ENCODE measurements at places on chromosomes 1 and 21.

DNA sequence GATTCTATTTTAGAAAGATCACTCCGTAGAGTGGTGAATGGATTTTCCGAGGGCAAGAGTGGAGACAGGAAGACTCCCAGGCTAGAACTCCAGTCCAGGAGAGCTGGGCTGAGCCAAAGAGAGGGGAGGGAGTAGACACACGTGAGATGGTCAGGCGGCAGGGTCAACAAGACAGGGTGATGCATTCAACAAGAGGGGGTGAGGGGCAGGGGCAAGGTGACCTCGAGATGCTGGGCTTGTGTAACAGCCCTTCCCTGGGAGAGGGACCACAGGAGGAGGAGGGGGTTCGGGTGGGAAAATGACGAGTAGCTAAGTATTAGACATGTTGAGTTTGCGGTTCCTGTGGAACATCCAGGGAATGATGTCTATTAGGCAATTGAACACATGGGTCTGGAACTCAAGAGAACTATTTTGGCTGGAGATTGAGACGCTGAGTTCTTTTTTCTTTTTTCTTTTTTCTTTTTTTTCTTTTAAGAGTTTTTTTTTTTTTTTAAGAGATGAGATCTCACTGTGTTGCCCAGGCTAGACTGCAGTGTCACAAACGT lies 13.3 kb downstream of the RSPO1 start:
- no peak for DNase-seq

DNA sequence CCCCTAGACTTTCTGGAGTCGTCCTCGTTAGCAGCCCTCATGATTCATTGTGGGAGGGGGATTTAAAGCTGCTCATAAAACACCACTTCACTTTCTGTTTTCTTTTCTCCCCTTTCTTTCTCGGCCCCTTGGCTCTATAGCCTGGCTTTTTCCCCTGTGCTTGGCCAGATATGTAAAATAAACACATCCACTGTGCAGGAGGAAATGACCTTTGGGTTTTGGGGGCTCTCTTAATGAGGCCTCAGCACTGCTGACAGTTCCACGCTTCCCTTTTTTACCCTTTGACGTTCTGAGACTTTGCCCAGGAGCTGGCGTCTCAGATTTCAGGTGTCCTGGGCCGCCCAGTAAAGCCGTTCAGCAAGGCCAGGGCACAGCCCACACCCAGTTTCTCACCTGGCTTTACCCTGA lies 65.7 kb downstream of the RUNX3 start:
- DNase-seq, result no peak

GRCh38 chr1:209202830-209203532 lies 380.5 kb upstream of the CAMK1G start:
- DNase-seq, result no peak

DNA sequence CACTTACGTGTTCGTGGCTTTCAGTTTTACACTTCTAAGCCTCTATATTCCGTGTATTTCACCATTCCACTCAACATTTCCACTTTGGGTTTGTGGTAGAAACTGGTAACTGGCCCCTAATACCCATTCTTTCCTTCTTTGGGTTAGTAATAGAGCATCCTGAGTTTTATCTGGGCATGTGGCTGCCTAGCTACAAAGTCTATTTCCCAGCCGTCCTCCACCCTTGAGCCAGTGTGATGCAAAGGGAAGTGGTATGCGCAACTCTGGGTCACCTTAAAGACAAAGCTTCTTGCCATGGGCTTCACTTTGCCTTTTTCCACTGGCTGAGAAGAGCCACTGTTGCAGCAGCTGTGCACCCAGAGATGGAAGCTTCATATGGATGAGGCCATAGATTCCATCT lies 73.9 kb downstream of the LAMC2 start:
- DNase-seq, result no peak

GRCh38 chr1:44631333-44631646 lies 43.0 kb downstream of the TMEM53 start:
- DNase-seq, result no peak

DNA sequence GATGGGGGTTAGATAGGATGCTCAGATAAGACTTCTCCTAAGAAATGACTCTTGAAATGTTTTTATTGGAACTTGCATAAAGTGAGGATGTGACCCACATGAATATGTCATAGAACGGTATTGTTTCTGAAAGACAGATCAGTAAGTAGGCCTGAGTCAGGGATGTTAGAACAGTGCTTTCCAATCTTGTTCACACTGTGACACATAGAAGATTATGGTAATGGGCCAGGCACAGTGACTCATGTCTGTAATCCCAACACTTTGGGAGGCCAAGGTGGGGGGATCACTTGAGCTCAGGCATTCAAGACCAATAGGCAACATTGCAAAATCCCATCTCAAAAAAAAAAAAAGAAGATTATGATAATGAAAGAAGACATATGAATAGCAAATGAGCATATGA lies 32.9 kb downstream of the FMO4 start:
- DNase-seq, result no peak

DNA sequence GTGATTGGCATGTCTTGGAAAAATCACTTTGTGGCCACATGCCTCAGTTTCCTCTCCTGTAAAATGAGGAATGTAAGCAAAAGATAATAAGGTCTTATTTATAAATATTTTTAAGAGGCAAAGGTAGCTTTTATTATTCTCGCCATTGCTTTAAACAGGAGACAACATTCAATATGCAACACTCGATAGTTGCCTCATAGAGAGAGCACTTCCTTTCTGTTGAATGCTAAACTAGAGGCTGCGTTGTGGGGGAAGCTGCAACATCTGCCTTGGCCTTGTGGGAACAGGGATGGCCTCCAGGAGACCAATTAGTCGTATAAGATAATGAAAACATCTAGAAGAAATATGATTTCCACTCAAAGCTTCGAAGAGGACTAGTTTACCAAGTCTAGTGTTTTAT lies 3.5 kb downstream of the OSCP1 start:
- DNase-seq, result no peak

- DNase-seq, result no peak
Measured at GRCh38 chr21:42721341-42721824, 68.0 kb downstream of the PDE9A start.
